ENCODE measurements at places on chromosomes 16 and 17.

DNA sequence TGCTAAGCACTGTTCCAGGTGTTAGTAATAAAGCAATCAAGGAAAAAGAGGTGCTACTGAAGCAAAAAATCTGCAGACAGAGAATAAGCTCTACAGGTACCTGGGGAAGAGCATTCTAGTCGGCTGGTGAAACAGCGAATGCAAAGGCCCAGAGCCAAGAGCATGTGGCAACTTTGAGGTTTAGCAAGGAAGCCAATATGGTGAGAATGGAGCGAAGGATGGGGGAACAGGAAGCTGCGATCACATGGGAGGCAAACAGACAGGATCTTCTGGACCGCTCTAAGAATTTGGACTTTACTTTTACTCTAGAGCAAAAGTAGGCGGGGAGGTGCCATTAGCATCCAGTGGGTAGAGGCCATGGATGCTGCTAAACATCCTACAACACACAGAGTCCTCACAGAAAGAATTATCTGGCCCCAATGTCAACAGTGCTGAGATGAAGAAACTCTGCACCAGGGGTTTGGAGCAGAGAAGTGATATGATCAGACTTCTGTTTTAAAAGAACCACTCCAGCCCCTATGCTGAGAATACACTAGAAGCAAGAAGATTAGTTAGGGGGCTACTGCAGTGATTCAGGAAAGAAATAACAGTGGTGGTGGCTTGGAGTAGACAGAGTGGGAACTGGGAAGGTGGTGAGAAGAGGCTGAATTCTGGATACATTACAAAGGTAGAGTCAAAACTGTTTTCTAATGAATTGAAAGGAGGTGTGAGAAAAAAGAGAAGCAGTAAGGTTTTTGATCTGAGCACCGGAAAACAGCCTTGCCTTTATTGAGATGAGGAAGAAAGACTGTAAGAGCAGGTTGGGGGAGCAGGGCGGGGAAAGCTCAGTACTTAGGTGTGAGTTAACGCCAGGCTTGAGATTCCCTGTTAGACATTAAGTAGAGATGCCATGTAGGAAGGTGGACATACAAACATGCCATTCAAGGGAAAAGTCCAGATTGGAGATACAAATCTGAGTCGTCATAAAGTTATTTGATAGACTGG lies 11.0 kb downstream of the EFTUD2 start:
- no peak for DNase-seq

DNA sequence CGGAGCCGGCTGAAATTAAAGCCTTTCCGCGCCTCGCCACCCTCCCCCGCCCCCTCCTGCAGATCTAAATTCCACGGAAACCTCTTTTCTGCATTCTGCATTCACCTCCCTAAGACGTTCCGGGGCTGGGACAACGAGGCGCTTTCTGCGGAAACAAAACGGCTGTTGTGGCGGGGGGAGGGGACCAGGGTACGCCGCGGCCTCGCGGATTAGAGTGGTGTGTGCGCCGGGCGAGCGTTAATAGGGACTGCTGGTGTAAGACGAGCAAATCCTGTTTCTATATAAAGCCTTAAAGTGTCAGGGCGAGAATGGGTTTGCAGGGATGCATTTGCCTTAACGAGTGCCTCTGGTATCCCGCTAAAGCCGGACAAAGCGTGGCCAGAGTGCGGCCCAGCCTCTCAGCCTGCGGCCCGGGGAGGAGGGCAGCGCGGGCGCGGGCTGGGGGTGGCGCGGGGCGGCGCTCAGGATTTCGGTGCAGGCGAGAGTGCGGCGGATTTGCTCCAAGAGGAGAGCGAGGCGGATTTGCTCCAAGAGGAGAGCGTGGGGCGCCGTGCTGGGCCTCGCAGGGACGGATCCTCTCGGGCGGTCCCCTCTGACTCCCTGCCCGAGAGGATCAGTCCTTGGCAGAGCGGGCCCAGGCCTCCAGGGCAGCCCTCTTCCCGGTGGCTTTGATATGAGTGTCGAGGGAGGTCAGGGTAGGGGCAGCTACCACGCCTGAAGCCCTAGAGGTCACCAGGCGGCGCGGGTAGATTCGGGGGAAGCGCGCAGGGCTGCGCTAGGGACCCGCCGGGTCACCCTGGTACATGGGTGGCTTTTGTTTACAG lies 5.1 kb downstream of the BAHCC1 start:
- DNase-seq: no peak

- no peak for DNase-seq
Observed at GRCh38 chr17:48179071-48179945, 71.7 kb downstream of the SNX11 start.

- no peak for DNase-seq
Observed at GRCh38 chr17:75970626-75971025, 8.3 kb downstream of the ACOX1 start.

- DNase-seq: no peak
Observed at GRCh38 chr17:59503500-59503899, 61.9 kb upstream of the DHX40 start.

Data from activated CD8-positive, alpha-beta memory T cell treated with anti-CD3 and anti-CD28 coated beads, Interleukin-2, amount 50 U/mL, for 4 hours (primary cell).